ENCODE measurements at places on chromosomes 7 and 10.

DNA sequence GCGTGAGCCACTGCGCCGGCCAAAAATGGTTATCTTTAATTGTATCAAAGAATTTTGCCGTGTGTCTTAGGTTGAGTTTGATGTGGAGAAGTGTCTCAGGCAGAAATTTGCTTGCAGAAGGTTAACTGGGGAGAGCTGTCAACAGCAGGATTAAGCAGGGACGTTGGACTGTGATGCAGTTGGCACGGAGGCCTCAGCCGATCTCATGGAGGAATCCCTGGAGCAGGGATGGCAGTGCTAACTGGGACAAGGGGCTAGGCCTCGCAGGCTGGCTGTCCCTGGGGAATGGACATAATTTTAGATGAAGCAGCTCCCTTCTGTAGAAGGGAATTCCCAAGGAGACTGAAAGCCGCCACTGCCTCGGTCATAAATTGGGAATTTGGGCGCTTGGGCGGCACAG is 12.3 kb upstream of the KIF5B start:
- no peak for DNase-seq

GRCh38 chr7:75534727-75535307 is 42.7 kb downstream of the SPDYE5 start:
- DNase-seq = no peak

DNA sequence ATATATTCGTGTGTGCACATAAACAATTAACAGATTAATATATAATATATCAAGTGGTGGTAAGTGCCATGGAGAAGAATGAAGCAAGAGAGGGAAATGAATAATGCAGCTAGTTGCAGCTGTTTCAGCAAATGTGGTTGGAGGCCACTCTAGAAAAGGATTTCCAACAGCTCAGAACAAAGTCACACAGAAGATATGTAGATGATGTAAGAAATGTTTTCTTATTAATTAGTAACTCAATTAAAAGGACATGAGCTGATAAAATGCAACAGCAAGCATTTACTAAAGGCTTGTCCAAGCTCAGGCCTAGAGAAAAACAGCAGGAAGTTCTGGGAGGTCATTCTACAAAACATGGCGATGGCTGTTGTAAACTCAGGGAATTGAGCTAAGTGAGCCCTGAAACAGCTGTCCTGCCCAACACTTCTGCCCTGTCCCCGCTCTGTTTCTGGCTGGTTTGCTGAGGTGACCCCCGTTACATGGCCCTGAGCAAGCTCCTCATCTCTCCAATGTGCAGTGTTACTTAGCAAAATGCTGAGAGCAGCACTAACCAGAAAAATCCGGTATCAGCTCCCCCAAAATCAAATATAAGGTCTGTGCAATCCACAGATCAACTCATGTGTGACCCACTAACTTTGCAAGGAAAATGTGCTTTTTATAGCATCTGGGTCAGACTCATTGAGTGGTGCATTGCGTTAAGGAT is 23.4 kb upstream of the C10orf67 start:
- DNase-seq = no peak

DNA sequence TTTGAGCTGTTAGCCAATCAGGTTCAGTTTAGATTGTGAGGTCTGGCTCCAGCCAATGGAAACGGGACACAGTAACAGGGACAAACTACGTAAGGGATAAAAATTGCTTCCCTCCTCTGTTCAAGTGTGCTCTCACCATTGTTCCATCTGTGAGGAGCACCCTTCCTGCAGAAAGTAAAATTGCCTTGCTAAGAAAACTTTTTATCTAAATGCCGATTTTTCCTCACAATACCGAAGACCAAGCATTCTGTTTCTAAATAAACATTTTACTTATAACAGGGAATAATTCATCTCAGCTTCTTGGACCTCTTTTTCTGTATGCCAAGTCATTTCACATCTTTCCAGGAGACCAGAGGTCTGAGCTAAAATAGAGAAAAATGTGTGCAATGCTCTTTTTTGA is 59.6 kb upstream of the ZRANB1 start:
- DNase-seq = no peak

DNA sequence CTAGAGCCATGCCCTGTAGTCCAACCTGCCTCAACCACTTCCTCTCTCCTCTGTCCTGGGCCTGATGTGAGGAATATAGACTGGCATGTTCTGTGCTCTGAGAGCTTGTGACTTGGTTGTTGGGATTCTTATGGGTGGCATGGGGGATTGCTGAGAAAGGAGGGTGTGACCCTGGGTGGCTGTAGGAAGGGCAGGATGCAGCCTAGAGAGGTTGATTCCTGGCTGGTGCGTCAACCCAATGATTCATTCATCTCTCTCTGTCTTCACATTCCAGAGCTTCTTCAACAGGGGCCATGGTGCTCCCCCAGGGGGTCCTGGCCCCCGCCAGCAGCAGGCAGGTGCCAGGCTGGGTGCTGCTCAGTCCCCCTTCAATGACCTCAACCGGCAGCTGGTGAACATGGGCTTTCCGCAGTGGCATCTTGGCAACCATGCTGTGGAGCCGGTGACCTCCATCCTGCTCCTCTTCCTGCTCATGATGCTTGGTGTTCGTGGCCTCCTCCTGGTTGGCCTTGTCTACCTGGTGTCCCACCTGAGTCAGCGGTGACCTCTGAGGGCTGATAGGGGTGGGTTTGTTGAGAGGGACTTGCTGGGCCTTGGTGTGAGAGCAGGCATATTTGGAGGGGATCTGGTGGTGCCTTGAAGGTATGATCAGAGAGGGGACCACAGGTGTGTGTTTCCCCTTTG is 2.6 kb downstream of the FAM241B start:
- DNase-seq = no peak

DNA sequence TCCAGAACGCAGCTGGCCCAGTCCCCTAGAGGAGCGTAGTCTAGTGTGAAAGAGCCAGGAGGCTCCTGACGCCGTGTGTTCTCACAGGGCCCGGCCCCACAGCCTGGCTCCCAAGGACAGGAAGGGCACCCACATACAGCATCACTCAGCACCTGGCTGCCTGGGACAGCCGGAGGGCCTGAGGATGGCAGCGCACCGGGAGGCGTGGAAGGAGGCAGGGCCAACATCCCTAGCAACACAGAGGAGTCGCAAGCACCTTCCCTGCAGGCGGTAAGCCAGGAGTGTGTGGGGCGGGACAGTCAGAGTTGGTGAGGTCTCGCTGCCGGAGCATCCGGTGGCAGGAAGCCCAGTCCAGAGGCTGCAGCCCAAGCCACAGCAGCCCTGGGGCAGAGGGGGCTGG is 125.8 kb downstream of the MAD1L1 start:
- no peak for DNase-seq

DNA sequence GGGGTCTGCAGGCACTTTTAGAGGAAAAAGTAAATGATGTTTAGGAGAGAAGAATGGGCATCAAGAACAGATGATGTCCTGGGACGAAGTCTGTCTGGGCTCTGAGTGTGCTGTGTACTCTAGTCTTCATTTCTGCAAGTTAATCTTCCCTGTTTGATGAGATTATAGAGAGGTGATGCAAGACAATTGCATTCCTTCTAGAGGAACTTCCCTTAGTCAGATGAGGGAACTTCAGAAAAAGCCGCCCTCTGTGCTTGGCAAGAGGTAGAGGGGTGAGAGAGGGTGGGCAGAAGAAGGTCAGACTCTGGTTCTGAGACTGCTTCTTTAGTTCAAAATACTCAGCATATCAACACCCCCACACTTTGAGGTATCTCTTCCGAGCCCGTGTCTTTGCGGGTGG is 797.9 kb downstream of the LRMDA start:
- no peak for DNase-seq

- DNase-seq = no peak
Measured at GRCh38 chr7:80298201-80298600, 163.6 kb downstream of the GNAI1 start.

DNA sequence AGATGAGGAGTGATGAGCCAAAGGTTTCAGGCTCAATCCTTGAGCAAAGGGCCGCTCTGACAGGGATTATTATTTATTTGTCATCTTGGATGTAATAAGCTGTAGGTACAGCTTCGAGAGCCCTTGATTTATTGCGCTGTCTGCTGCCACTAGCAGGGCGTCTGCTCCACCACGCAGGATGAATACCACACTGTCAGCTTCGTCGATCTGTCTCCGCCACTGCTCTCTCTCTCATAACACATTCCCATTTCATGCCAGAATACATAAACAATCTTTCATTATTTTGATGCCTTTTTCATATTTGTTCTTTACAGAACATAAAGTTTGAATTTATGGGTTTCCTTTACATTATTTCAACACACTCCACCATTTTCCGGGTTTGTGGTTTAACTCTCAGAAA is 276.6 kb downstream of the LRMDA start:
- no peak for DNase-seq

- DNase-seq = no peak
Measured at GRCh38 chr10:131160219-131160875, 151.2 kb downstream of the TCERG1L start.

DNA sequence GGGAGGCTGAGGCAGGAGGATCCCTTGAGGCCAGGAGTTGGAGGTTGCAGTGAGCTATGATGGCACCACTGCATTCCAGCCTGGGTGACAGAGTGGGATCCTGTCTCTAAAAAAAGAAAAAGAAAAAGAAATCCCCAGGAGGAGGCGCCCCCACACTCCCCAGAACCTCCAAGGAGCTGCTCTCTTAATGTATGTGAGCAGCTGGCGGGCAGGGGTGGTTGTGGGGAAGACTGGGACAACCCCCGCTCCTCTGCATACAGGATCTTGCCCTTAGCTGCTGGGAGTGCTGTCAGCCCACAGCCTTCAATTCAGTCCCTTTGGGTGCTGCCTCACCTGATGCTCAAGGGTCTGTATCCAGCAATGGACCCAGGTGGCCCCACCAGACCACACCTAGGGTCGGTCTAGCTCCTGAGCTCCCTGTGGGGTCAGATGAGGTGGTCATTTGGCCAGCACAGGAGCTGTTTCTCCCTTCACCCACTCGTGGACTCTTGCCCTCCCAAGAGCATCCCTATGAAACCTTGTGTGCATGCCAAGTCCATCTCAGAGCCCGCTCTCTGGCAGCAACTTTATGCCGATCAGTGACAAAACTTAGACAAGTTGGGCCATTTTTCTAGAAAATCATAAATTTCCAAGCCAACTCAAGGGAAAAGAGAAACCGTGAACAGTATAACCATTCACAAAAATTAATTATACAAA is 97.5 kb downstream of the CREM start:
- no peak for DNase-seq

GRCh38 chr7:97731736-97732564 is at the start of gene TAC1:
Gene TAC1, plus strand, starts transcription at chr7:97732086. Its CDS starts 527 bp downstream, at chr7:97732613.
- DNase-seq = no peak

- DNase-seq = no peak
Measured at GRCh38 chr10:26217396-26218086, 967 bp downstream of the GAD2 start.

- DNase-seq = no peak
Measured at GRCh38 chr10:133481086-133481643, 27.4 kb downstream of the SCART1 start.

- DNase-seq = no peak
Measured at GRCh38 chr7:22882106-22882505, 59.5 kb upstream of the TOMM7 start.

GRCh38 chr10:47381427-47382379 is 2.4 kb downstream of the ZNF488 start:
- no peak for DNase-seq

DNA sequence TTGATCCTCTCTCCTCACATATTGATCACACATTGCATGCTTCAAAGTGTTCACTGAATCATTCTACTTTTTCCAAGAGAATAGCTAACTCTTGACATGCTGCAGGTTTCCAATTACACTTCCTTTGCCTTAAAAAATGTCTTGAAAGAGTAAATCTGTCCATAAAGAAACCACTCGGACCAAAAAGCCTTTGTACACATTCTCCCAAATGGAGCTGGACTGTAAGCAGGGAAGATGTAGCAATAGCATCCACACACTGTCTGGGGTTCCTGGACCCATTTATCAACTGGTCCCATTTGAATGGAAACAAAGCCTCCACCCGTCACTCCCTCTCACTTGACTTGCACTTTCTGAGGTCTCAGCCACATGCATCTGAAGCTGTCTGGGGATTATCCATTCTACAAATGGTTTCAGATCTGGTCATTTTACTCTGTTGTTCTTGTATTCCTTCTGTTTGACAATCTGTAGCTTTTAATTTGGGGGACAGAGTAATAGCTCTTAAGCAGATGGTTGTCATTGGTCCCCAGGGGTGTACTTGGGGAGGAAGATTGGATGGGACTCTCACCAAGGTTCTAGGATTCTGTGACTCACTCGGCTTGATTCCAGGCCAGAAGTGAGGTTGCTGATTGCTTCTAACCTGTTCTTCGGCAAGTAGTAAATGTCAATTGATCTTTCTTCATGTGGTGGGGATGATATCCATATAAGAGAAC is 203.5 kb downstream of the HIBADH start:
- no peak for DNase-seq

- DNase-seq = no peak
Measured at GRCh38 chr7:44964384-44964830, 14.4 kb downstream of the MYO1G start.

DNA sequence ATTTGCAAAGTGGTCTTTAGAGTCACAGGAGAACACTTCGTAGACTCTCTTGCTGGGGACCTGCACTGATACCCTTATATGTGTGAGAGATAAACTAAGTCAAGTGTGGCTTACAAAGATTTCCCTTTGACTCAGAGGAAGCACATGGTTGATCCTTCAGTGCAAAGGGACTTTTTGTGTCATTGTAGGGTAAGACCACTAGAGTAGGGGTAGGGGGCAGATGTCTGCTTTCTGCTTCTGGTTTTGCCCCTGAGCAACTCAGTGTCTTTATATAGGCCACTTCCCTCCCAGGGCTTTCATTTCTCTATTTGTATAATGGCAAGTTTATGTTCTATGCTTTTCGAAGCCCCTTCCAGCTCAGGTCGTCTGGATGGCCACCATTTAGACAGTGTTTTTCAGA is 281.7 kb downstream of the SORCS3 start:
- no peak for DNase-seq

DNA sequence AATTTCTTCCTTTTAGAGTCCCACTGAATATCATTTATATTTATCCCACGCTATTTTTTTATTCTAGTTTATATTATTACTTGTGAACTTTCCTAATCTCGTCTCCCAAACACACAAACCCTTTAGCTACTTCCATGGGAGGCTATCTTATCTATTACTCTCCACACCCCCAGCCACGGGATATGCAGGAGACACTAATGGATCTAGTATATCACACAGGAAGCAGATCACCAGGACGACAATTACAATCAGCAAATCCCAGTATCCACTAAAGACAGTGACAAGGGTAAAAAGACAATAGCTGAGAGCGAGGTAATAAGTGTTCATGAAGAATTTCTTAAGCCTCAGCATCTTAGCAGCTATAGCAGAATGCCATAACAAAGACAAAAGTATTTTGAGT is 3.8 kb upstream of the AKR1E2 start:
- DNase-seq = no peak

- no peak for DNase-seq
Measured at GRCh38 chr7:92809397-92809759, 27.0 kb downstream of the CDK6 start.

DNA sequence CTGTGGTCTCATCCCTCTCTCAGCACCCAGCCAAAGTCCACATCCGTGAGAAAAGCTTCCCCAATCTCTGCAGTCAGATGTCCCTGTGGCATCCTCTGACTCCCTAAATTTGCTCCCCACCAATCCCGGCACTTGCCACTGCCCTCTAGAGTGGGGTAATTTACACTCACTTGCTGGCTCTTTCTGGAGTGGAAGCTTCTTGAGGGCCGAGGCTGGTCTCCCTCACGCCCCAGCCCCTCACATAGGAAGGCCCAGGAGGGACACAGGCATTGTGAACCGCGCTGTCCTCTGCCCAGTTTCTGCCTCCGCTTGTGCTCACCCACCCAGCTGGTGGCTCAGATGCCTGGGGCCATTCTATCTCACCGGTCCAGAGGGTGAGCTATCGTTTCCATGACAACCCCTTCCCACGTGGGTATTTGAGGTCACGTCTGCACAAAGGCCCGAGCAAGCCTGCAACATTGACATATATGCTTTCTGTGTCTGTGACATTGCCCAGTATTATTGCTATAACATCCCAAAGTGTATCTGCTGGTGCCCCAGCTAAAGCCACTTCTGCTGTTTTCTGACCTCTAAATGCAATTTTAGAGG is 97.3 kb upstream of the CTBP2 start:
- no peak for DNase-seq
